ENCODE measurements at places on chromosomes 13 and 19.

DNA sequence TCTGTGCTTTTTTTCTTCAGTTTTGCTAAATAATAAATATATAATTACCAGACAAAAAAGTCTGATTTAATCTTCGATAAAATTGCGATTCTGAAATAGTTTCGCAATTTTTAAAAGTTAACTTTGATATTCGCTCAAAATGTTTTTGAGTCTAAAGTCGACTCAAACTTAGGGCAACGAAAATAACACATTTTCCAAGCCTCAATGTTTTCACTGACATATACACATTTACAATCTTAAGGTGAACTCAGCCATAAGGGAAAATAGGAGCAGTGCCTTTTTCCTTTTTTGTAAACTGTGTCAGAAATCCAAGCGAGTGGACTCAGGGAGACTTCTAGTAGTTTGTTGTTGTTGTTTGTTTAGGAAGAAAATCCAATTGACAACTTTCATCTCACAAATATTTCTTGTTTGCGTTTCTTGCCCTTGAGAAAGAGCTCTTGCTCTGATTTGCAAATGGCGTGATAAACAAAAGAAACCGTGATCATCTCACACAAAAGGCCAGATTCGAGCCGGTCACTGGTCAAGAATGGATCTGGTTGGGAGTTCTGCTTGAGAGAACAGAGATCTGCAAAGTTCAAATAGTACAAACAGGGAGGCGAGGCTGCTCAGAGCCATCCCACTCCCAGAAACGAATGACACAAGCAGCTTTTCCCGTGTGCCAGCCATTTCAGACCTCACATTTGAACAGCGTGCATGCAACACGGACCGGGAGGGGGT, 2.1 kb downstream of the SOX21 start:
- DNase-seq: no peak

GRCh38 chr13:25286308-25286968, 850 bp downstream of the MTMR6 start:
- DNase-seq: peak; percentile 28

DNA sequence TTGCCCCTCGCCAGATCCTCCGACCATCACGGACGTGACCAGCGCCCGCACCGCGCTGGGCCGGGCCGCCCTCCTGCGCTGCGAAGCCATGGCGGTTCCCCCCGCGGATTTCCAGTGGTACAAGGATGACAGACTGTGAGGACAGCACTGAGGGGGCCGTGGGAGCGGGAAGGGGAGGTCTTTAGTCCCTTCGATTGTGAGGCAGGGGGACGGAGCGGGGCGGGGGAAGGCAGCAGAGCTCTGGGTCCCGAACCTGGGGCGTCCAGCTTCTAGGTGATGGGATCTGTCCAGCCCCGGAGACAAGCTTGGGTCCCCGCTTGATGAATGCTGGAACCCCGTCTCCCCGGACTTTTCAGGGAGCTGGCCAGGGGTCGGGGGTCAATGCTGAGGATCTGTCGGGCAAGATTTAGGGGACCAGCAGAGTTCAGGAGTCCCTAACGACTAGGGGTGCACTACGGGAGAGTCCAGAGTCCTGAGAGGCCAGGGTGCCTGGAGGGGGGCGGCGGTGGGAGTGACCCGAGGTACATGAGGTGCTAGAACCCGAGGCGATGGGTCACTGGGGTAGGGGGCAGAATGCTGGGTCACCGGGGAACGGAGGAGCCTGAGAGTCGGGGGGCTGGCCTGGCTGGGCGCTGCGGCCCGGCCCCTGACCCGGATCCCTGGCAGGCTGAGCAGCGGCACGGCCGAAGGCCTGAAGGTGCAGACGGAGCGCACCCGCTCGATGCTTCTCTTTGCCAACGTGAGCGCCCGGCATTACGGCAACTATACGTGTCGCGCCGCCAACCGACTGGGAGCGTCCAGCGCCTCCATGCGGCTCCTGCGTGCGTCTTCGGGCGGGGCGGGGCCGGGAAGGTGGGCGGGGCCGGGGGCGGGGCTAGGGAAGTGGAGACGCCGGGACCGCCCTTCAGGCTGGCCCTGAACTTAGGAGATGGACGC, 14.6 kb downstream of the VSIG10L start:
- peak; percentile 73 for DNase-seq

DNA sequence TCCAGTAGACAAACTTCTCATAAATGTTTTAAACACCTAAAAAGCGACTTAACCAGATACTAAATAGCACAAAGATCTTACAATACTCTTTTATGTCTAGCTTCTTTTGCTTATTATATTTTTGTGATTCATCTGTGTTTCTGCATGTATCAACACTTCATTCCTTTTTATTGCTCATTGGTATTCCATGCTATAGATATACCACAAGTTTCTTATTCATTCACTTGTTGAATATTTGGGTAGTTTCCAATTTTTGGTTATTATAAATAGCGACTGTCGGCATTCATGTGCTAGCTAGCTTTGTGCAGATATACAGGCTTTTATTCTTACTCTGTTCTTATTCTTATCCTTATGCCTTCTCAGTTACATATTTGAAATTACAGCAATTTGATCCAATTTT, 50.0 kb upstream of the RGCC start:
- DNase-seq: no peak

- no peak for DNase-seq
Observed at GRCh38 chr13:101681834-101682233, 229.4 kb downstream of the ITGBL1 start.

GRCh38 chr13:76892488-76892887, 6.3 kb upstream of the KCTD12 start:
- DNase-seq: no peak

- no peak for DNase-seq
Observed at GRCh38 chr13:60538566-60538965, 141.5 kb downstream of the TDRD3 start.

DNA sequence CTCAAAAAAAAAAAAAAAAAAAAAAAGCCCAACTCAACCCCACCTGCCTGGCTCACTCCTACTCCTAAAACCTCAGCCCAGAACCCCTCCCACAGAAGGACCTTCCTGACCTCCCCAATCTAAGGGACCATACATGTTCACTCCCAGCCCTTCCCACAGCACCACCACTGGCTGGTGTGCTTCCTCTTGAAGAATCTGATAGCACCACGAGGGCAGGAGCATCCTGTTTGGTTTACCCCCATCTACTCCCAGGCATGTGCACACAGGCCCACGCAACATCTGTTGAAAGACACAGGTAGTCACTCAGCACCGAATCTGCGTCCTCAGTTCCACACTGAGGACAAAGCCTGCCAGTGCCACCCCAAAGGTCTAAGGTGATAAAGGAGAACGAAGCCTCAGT, 8.2 kb downstream of the LATS2 start:
- DNase-seq: no peak

- DNase-seq: no peak
Observed at GRCh38 chr19:17468302-17469091, 1.8 kb upstream of the SLC27A1 start.

- DNase-seq: no peak
Observed at GRCh38 chr19:33756177-33756576, 40.5 kb upstream of the KCTD15 start.

GRCh38 chr19:17242431-17243208, 3.1 kb downstream of the NR2F6 start:
- DNase-seq: no peak

- DNase-seq: no peak
Observed at GRCh38 chr13:75411924-75412537, 69.9 kb downstream of the TBC1D4 start.

DNA sequence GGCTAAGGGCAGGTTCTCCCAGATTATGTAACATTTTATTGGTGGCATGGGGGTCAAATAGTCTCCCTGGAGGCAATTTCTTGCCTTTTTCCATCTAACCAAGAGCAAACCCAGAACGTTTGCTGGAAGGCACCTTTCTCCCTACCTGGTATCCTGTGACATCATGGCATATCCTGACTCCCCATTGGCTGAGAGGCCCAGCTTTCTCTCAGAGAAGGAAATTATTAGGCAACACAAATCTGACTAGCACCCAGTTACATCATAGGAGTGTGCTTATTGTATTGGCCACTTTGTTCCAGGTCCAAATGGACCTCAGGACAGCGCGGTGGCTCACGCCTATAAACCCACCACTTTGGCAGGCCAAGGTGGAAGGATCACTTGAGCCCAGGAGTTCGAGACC, 13.0 kb downstream of the NTN5 start:
- DNase-seq: no peak

GRCh38 chr19:16032509-16033135, 43.7 kb upstream of the TPM4 start:
- DNase-seq: no peak

DNA sequence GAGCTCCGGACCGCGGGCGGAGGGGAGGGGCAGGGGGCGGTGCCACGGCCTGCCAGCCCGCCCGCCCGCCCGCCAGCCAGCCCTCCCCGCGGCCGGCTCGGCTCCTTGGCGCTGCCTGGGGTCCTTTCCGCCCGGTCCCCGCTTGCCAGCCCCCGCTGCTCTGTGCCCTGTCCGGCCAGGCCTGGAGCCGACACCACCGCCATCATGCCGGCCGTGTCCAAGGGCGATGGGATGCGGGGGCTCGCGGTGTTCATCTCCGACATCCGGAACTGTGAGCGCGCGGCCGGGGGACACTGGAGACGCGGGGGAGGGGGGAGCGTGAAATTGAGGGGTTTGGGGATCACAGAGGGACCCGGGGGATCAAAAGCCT, at the start of gene AP2A1:
TSS of gene AP2A1 (plus strand) at position 72 of the 370 bp plus-strand sequence. CDS start at position 205, 133 bp downstream.
- DNase-seq: no peak

GRCh38 chr13:60617991-60618733, 221.1 kb downstream of the TDRD3 start:
- DNase-seq: no peak

DNA sequence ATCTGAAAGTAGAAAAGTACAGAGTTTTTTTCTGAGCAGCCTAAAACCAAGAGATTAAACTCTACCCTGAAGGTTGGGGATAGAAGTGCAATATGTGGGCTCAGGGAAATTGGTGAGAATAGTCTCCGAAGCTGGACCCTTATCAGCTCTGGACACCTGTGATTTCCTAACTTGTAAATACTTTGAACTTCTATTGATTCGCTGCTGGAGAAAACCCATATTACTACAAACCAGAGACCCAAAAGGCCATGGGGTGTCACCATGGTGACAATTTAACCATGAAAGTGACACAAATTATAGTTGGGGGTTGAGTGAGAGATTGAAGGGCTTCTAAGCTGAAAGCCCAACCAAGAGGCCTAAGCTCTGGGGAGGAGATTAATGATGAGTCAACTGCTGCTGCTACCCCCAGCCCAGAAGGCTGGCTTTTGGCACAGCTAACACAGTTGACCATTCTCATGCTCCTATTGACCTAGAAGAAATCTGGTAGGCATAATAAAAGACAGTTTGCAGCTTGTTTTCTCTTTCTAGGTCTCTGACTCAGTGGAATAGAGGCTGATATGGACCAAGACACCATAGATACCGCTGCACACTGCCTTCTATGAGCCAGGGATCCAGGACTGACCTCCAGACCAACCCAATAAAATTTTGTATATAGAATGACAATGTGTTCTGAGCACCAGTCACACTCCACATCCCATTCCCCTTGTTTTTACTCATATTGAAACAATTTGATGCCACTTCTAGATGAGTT, 131.9 kb upstream of the FNDC3A start:
- no peak for DNase-seq

DNA sequence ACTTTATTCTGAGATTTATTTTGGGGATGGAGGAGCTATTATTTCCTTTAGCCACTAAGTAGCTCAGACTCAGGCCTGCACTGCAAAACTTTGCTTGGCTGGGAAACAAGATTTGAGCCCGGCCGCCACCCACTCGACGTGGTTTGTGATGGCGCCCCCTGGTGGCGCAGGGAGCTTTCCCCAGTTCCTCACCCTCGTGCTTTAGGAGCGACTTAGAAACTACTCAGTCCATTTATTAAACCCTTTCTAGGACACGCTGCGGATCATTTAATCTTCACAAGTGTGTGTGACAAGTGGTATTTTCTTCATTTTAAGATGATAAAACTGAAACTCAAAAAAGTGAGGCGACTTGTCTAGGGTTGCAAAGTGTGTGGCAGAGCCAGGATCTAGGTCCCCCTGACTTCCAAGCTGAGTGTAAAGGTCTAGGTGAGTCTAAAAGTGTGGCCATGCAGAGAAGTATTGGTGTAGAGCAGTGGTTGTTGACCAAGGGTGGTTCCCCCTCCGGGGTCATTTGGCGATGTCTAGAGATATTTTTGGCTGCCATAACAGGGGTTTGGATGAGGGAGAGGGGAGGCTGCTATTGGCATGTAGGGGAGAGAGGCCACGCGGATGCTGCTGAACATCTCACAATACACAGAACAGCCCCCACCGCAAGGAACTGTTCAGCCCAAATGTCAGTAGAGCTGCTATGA, 2.2 kb downstream of the CXCL17 start:
- peak; percentile 90 for DNase-seq

DNA sequence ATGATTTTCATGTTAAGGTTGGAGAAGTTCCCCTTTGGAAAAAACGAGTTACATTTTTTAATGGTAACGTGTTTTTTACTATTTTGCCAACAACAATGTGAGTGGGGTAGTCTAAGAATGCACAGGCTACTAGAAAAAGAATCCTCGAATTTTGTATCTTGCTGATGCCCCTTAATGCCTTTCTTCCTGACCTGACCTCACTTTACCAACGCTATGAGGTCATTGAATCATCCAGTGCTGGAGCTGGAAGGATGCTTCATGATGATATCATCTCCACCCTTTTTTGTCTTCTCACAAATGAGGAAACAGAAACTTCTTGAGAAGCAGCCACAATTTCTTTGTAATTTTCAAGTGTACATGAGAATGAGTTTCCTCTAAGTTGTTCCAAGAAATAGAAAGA, 8.2 kb upstream of the UBL3 start:
- no peak for DNase-seq

DNA sequence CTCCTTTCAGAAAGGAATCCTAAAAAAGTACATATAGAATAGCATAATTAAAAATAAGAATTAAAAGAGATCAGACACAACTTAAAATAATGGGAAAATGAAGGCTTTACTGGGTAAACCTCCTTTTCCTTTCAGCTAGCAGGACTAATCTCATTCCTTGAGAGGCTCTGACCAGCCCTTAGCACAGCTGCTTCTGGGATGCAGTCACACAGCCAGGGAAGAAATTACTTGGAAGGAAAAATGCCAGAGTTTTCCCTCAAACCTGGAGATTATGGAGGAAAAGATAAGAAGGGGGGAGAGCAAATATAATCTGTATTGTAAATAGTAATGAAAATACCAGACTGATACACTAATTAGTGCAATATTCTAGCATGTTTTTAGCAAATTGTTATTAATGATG, 91.8 kb downstream of the LRCH1 start:
- DNase-seq: no peak

GRCh38 chr19:49855676-49856573, 5.0 kb downstream of the PTOV1 start:
- DNase-seq: no peak
